ENCODE measurements at places on chromosomes 5 and 9.

- DNase-seq: no peak
These were observed 65.2 kb upstream of the UBAC1 start for GRCh38 chr9:136026266-136026942.

DNA sequence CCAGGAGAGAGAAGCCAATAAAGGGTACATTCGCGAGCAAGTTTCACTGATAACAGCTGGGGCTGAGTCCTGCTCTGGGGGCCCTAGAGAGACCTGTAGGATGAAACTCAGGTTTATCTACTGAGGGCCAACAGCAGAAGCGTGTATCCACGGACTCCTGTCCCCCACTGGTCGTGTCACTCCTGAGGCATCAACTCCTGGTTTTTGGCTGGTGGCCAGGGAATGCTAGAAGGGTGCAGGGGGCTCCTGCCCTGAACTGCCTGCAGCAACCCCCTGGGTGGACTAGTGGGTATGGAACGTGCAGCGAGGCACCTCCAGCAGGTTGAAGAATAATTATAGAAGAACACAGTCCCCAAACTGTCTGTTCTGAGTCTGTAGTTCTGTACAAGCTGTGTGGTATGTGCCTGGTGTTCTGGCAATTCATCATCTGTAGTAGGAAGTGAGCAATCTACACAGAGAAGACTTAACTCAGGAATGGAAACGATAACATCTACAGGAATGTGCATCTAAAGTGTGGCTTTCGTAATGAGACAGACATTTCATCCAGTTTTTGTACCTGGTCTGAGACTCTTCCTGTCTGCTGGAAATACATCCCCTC is 64.5 kb upstream of the GNA14 start:
- no peak for DNase-seq

- DNase-seq: no peak
These were observed 42.2 kb upstream of the UGT3A2 start for GRCh38 chr5:36108758-36109460.

DNA sequence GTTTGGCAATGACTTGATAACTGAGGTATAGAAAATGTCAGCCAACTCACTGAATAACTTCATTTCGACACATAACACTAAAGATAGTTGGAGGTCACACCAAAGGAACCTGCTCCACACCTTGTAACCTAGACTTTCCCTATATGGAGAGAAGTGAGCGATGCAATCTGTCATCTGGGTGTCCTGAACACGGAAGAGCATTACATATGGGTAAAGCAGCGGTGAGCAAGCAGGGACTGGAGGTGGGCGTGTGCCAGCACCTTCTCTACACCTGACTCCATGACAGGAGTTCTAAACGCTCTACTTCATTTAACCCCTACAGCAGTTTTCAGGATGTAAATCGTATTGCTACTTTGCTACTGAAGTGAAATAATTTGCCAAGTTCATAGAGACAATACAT is 152.8 kb downstream of the SLC12A2 start:
- no peak for DNase-seq

DNA sequence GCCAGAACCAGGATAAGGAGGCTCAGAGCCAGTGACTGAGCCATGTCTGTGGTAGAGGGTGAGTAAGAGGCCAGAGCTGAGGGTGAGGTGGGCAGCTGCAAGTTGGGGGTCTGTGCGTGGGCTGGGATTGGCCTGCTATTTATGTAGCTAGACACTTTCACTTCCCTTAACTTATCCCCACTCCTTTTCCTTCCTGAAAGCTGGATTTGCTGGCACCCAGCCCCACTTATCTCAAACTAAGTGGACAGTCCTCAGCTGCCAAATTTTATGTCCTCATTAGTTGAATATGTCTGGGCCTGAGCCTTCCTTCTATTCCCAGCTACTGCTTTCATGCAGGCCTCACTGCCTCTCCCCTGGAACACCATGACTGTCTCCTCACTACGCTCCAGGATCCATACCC is at the start of gene CCL21:
CCL21 (minus strand) TSS at position 114 of the 400 bp plus-strand sequence; CDS start at position 44, 70 bp downstream.
- DNase-seq: no peak

GRCh38 chr5:90810211-90810610 is 251.6 kb downstream of the ADGRV1 start:
- no peak for DNase-seq

DNA sequence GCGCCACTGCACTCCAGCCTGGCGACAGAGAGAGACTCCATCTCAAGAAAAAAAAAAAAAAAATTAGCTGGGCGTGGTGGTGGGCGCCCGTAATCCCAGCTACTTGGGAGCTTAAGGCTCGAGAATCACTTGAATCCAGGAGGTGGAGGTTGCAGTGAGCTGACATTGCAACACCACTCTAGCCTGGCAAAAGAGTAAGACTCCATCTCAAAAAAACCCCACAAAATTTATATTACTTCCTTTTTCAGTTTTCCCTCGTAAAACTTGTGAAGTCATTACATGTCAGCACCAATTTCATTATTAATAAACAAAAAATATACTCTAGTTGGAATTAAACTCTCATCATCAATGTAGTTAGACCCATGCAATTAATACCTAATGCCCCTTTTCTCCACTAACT is 43.9 kb downstream of the SHLD3 start:
- no peak for DNase-seq

GRCh38 chr9:70046274-70047070 is 2.8 kb downstream of the MAMDC2 start:
- DNase-seq: no peak

- no peak for DNase-seq
These were observed 148.4 kb downstream of the SIL1 start for GRCh38 chr5:139049780-139050179.
